CD8-positive, alpha-beta memory T cell (primary cell): ENCODE measurements at places on chromosomes 7 and 10.

DNA sequence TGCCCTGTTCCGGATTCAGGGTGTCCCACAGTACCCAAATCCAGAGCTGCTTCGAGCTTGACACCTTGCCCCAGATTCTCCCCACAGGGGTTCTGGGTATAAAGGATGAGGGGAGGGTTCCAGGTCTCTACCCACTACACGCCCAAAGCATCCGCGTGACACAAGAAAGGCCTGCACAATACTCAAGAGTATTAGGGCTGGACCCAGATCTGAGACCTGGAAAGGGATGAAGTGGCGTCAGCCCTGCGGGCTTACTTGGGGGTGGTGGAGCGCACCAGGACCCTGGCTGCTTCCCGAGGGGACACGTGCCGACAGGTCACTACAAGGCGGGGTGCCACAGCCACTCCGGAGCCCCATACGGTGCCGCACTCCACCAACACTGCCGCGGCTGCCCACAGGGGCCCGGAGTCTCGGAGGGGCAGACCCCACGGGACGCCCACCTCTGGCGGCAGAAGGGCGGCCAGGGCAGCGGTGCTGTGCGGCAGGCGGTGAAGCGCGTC lies 1.3 kb downstream of the TYSND1 start:
- peak; percentile 10 for DNase-seq

DNA sequence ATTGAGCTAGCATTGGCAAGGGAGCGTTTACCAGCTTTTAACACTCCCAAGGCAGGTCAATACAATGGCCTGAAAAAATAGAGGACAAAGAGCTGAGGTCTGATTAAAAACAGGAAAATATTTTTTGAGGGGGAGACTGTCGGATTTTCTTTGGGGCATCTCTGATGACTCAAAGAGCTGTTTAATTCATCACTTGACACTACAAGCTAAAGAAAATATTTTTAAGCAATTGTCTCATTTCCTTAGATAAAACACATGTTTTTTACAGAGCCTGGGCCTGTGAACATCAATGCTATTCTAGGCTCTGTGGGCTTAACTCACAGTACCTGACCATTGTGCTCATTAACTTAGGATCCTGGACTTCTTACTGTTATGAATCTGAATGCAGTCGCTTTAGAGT lies 100.8 kb downstream of the NRP1 start:
- no peak for DNase-seq

- DNase-seq, result no peak
Observed at GRCh38 chr10:92692080-92692671, 2.4 kb downstream of the HHEX start.

GRCh38 chr10:32253821-32254220 lies 93.1 kb downstream of the EPC1 start:
- DNase-seq, result no peak

GRCh38 chr10:86365346-86366032 lies 1.1 kb downstream of the GRID1 start:
- no peak for DNase-seq

- no peak for DNase-seq
Observed at GRCh38 chr7:12389089-12389700, 14.5 kb downstream of the VWDE start.

DNA sequence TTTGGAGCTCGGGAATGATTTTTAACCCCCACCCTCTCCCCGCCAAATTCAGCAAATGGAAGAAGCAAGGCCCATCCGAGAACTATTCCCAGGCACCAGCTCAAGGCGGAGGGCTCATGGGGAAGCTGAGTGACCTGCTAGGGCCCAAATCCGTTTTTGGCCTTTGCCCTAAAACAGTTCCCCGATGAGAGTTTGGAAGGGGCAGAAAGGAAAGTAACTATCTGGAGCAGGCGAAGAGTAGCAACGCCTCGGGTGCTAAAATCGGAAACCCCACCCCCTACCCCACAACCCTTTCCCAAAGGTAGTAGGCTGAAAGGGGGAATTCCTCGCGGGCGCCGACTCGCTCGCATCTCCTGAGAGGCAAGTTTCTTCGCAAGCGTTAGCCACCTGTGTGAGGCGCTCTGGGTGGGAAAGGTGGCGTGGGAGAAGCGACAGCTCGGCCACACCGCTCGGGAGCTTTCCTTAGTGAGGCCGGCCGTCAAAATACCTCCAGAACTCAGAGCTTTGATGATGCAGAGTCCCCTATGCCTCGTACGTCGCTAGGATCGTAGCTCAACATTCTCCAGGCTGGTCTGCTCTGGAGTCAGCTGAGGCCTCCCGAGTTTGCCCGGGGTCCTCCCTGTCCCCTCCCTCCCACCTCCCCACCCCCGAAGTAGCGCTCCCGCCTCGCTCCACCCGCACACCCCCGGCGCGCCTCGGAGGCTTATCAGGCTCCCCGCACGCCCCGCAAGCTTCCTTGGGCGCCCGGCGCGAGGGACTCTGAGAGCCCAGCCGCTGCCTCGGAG lies 642 bp upstream of the PRKG1 start:
- DNase-seq, result no peak

DNA sequence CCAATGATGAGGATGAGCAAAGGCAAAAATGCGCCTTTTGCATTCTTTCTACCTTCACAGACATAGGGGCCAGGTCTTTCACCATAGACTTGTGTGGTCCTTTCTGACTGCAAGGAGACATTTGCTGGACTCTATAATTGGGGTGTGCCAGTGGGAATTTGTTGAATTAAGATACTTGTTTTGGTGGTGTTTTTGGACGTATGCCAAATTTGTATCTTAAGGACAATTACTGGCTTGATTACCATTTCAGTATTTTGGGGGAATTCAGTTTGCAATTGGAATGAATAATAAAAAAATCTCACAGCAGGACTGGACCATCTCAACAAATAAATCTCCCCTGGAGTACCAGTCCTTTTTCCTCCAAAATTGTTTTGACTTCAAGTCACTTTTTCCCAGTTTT lies 47.9 kb downstream of the SND1 start:
- no peak for DNase-seq

- DNase-seq, result no peak
Observed at GRCh38 chr10:75639736-75640135, 208.3 kb downstream of the LRMDA start.

- no peak for DNase-seq
Observed at GRCh38 chr7:21642422-21642821, 99.6 kb downstream of the DNAH11 start.

GRCh38 chr7:107597953-107598352 lies 17.9 kb downstream of the BCAP29 start:
- DNase-seq, result no peak

DNA sequence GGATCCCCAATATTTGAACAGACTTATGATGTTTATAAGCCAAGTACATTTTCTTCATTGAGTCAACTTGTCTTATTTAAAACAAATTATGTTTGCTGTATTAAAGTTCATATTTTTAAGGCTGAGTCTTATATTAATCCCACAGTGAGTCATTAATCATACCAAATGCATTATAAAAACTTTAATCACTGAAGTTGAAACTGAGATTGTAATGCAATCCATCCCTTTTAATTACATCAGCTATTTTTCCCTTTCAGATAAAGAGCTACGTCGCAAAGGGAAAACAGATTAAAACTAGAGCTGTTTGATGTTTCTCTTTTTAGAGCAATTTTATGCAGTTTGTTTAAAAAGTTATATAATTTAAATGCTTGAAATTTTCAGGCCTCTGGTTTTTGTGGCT lies 183.0 kb downstream of the ARID5B start:
- no peak for DNase-seq

GRCh38 chr10:46291817-46292572 lies 5.2 kb downstream of the ANTXRL start:
- no peak for DNase-seq

GRCh38 chr7:3302681-3303320 lies 1.7 kb downstream of the SDK1 start:
- DNase-seq, result no peak

GRCh38 chr10:119208553-119208940 lies 1.2 kb downstream of the GRK5 start:
- DNase-seq, result no peak

GRCh38 chr10:103545771-103546281 lies 52.3 kb downstream of the NEURL1 start:
- no peak for DNase-seq

DNA sequence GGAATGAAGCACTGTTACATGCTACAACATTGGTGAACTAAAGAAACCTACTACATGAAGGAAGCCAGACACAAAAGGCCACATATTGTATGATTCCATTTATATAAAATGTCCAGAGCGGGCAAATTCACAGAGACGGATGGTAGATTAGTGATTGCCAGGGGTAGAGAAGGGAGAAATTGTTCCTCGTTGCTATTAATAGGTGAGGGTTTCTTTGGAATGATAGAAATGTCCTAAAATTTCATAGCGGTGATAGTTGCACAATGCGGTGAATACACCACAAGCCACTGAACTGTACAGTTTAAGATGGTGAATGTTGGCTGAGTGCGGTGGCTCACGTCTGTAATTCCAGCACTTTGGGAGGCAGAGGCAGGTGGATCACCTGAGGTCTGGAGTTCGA lies 29.0 kb downstream of the DENND2A start:
- no peak for DNase-seq
